ENCODE measurements at places on chromosomes 2 and 18.

DNA sequence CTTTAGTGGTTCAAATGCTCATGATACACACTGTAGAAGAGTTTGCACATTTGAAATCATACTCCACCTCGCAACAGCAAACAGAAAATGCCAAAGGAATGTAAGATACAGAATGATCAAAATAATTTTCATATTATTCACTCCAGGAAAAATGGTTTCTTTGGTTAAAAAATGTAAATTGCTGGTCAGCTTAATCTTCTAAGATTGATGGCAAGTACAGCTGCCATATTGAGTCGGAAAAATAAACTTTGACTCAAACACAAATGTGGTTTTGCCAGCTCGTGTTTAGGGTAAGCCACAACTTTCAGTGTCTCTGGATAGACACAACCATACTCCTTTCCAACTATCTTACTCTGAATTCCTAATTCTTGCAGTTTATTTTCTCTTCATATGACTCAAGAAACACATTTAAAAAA lies 154.9 kb upstream of the SMIM21 start:
- DNase-seq = no peak

DNA sequence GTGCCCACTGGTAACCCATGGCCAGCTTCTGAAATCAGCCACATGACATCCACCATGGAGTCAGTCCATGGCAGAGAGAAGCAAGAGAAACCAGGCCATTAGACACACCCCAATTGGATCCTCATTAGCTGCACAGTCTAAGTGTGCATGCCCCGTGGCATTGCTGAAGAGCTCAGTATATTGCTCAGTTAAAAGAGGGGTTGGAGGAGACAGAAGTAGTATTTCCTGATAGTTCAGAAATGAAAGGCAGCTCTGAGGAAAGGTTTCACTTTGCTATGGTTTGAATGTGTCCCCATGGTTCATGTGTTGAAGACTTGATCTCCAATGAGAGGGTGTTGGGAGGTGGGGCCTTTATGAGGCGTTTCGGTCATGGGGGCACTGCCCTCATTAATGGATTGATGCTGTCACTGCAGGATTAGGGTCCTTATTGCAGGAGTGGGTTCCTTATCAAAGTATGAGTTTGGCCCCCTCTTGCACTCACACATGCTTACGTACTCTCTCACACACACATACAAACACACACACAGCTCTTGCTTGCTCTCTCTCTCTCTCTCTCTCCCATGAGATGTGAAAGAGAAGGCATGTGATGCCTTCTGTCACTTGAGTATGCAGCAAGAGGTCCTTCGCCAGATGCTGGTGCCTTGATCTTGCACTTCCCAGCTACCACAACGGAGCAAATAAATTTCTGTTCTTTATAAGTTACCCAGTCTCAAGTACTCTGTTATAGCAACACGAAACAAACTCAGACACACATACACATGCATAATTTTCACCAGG lies 58.0 kb downstream of the TMEM163 start:
- no peak for DNase-seq

DNA sequence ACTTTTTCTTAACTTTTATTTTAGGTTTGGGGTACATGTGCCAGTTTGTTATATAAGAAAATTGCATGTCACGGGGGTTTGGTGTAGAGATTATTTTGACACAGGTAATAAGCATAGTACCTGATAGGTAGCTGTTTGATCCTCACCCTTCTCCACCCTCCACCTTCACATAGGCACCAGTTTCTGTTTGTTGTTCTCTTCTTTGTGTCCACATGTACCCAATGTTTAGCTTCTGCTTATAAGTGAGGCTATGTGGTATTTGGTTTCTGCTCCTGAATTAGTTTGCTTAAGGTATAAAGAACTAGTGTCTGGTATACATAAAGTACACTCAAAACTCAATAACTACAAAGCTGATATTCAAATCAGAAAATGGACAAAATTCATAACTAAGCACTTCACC lies 654.6 kb upstream of the LINC00305 start:
- DNase-seq = no peak

DNA sequence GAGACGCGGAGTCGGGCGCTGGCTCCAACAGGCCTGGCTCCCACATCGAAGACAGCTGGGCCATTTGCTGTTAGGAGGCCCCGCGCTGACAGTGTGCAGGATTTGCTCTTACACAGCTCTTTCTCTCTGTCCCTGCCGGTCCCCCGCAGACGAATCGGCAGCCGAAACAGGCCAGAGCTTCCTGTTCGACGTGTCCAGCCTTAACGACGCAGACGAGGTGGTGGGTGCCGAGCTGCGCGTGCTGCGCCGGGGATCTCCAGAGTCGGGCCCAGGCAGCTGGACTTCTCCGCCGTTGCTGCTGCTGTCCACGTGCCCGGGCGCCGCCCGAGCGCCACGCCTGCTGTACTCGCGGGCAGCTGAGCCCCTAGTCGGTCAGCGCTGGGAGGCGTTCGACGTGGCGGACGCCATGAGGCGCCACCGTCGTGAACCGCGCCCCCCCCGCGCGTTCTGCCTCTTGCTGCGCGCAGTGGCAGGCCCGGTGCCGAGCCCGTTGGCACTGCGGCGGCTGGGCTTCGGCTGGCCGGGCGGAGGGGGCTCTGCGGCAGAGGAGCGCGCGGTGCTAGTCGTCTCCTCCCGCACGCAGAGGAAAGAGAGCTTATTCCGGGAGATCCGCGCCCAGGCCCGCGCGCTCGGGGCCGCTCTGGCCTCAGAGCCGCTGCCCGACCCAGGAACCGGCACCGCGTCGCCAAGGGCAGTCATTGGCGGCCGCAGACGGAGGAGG lies 3.5 kb downstream of the GDF7 start:
- DNase-seq = no peak

- DNase-seq = no peak
Observed at GRCh38 chr18:50111398-50111797, 83.5 kb downstream of the MYO5B start.

DNA sequence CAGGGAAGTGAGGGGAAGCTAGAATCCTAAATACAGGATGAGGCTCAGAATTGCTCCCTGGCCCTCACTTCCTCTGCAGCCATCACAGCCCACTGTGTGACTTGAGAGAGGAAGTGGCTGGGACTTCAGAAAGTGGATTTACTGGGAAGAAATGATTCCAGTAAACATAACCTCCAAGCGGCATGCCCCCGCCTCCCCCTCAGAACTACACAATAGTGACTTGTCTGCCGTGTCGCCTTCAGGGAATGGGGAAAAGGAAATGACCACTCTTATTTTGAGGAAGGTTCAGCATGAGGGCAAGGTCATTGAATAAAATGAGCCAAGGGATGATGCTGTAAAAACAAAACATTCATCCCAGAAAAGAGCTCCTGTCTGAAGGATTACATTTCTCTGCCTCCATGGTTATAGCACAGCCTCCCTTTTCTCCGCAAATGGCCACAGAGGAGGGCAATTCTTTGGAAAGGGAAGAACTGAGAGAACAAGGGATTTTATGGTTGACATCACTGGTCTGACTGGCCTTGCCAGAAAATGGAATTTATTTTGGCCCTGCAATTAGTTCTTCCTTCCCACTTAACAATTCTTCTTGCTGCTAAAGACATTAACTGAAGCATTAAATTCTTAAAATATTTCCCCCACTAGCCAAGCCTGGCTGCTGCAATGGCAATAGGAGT lies 78.9 kb upstream of the DAPL1 start:
- no peak for DNase-seq

DNA sequence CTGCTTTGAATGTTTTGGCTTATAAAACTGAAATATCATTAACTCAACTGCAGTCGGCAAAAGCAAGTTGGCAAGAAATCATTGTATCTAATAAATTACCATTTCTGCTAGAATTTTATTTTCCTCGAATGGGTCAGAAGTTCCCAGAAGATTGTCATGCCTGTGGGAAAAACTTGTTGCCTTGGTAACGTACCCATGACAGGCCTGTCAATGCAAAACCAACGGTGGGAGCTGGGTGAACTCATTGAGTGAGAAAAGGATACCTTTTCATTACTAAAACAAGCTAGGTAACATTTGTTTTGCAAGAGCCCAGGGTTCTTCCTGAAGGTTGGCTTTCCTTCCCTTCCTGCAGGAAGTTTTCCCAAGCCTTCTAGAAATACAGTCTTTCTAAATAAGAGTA lies 9.5 kb downstream of the PLB1 start:
- DNase-seq = no peak

DNA sequence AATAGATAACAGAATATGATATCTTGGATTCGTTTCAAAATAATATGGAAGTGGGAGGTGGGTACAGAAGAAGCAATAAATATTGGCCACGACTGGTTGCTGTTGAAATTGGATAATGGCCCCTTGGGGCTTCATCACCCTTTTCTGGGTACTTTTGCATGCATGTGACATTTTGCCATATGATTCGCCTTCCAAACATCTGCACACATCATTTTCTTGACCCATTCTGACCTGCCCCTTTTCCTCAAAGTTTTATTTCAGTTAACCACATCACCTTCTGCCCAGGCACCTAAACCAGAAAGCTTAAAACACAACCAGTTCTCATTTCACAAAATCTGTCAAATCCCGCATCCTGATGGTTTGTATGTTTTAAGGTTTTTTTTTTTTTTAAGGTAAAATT lies 116.7 kb upstream of the AGAP1 start:
- DNase-seq = no peak

GRCh38 chr2:15115776-15116175 lies 445.4 kb downstream of the NBAS start:
- no peak for DNase-seq

- no peak for DNase-seq
Observed at GRCh38 chr2:193517615-193518014, 1322.9 kb upstream of the TMEFF2 start.

DNA sequence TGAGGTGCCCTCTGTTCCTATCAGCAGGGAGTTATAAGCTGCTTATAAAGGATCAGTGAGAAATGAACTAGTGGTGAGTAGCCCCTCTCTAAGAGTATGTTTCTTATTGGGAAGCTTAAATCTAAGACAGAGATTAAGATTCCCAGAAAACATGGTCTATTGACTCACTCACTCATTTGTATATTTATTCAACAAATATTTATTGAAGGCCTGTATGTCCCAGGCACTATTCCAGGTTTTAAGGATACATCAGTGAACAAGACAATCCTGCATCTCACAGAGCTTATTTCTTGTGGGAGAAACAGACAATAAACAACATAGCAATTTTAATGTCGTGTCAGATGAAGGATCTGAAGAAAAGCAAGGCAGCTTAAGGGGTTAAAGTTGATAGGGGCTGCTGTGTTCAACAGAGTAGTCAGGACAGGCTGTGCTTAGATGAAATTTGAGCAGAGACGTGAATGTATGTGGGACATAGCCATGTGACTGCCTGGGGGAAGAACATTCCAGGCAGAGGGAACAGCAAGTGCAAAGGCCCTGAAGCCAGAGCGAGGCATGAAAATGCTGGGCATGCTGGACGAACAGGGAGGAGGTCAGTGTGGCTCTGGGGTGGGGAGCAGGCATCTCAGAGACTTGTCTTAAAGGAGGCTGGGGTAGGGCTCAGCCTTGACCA lies 14.8 kb upstream of the PSD4 start:
- no peak for DNase-seq

GRCh38 chr2:21836261-21836660 lies 712.5 kb downstream of the TDRD15 start:
- DNase-seq = no peak

DNA sequence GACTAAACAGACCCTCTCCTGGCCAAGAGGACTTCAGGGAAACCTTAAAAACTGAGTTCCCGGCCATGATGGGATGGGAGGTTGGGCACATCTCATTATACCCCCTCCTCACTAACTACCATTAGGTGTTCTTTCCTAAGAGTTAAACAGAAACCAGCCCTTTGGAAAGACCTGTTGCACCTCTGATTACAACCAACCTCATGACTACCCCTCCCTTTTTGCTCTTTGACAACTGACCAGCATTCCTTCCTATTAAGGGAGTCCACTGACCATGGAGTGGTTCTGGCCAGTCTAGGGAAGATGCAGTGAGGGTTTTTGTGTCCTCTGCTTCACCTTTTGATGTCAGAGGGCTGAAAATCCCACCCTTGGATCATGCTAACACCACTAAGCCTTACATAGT lies 44.5 kb upstream of the FRZB start:
- DNase-seq = no peak

- DNase-seq = no peak
Observed at GRCh38 chr2:11729362-11730212, 16.8 kb upstream of the LPIN1 start.

GRCh38 chr2:46644690-46645385 lies 165.5 kb downstream of the TMEM247 start:
- no peak for DNase-seq

GRCh38 chr18:48831802-48832201 lies 119.0 kb downstream of the SMAD7 start:
- no peak for DNase-seq

GRCh38 chr2:12554224-12555011 lies 162.3 kb upstream of the TRIB2 start:
- DNase-seq = no peak

- DNase-seq = no peak
Observed at GRCh38 chr2:173159791-173160463, 84.3 kb downstream of the MAP3K20 start.

DNA sequence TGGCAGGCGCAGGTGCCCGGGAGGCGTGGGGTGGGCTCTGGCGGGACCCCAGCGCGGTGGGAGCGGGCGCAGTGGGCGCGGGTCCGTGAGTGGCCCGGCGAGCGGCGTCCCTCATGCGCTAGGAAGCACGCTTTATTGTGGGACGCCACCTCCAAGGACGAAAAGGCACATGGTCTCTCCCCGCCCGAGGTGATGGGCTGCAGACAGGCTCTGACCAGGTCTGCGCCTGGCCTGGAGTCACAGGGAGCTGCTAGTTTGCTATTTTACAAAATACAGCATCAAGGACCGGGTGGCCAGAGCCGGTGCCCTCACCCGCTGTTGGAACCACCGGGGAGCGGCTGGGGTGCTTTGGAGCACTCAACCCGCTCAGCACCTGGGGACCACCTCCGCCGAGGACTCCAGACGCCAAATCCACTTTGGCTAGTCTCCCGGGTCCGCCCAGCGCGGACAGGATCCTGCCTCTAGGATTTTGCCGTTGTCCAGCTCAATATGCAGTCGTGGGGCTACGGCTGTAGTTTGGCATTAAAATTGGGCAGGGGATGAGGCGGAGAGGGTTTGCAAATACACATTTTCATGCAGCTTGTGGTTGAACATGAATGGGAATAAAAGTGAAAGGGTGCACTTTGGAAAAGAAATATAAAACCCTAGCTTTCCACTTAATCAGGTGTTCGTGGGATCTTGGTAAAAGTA lies 65.4 kb downstream of the LRRFIP1 start:
- no peak for DNase-seq
